NCI-H2227 treated with DMSO at 0.1 percent for 48 hours (cell line): ENCODE measurements at places on chromosomes 2 and 18.

DNA sequence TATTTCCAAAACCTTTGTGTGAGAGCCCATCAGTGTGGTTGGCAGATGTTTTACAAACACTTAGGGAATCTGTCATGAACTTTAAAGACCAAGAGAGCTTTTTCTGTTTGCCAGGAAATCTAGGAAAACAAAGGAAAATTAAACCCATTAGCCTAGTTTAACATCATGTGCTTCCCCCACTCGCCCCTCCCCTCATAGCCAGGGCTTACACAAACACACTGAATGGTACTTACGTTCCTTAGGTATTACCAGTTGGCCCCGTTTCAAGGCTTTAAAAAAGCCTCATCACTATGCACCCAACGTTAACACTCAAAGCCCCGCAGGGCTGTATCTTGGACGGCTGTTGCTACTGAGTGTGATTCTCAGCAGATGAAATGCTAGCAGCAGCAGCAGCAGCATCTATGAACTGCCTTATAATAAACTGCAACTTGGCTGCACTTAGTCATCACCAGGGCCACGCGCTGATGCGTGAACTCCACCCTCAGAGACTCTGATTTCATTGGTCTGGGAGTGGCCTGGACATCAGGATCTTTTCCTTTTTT is 20.1 kb upstream of the TTC39C start:
- peak; percentile 83 for DNase-seq

DNA sequence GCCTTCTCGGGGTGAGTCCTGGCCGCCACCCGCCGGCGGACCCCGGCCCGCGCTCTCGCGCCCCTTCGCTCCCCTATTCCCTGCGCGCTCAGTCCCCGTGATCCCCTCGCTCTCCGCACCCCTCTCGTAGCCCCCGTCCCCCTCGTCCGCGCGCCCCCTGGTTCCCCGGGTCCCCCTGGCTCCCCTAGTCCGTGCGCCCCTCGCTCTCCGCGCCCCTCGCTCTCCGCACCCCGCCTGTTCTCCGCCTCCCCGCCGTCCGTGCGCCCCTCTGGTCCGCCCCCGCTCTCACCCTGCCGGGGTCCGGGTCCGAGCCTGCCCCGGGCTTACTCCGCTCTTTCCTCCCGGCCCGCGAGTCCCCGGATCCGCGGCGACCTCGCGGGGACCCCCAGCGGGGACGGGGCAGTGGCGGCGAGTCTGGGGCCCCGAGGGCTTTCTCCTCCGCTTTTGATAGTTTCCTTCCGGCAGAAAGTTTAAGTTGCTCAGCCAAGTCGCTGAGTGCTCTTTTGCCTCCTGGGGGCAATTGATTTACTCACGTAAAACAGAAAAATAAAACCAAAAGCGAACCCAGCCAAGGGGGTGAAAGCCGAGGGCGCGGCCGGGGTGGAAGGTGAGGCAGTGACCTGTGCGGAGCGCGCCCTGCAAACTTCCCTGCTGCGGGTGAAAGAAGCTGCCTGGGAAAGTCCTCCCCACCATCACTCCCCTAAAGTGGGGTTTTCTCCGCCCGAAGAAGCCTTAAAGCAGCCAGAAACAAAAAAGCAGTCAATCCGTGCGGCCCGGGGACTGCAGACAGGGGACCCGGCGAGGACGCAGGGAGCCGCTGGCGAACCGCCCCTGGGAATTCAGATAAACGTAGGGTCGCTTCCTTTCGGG is 568 bp downstream of the RAB31 start:
- no peak for DNase-seq

GRCh38 chr18:57434536-57435494 is at the start of gene ONECUT2:
ONECUT2 (plus strand) TSS chr18:57435374; CDS start chr18:57435717, 343 bp downstream.
- peak; percentile 94 for DNase-seq

- DNase-seq, result no peak
These were observed 124.6 kb upstream of the CD302 start for GRCh38 chr2:159922563-159922962.

- no peak for DNase-seq
These were observed 31.6 kb downstream of the EPB41L3 start for GRCh38 chr18:5512176-5512575.

DNA sequence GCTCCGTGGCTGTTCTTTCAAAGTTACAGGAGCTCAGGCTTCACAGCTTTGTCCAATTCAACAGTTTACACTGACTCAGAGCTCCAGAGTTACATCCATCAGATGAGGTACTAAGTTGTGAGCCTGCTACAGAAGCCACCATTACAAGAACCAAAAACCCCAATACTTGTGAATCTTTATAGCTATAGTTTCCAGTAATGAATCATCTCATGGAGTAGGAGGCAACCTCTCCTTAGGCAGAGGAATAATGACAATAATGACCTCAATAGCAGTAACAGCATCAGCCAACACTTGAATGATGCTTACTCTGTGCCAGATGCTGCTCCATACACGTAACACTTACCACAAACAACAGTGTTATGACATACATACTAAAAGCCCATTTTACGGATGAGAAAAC is 3.6 kb downstream of the ZC3H8 start:
- no peak for DNase-seq

DNA sequence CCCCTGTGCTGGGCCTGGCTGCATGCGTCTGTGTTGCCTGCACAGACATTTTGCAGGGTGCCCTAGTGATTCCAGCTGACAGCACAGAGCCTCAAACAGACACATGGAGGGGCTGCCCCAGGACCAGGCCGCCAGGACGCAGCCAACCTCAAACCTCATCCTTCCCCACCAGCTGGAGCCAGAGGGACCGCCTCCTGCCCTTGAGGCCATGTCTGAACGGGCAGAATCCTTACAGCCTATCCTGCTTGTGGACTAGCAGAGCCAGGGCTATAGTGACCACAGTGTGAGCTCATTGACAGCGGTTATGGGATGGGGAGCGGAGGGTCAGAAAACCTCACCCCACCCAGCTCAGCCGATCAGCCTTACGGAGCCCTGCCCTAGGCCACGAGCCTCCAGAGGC is 22.4 kb downstream of the ODC1 start:
- no peak for DNase-seq

GRCh38 chr2:98487806-98488189 is 43.1 kb downstream of the INPP4A start:
- no peak for DNase-seq

- DNase-seq, result no peak
These were observed 31.2 kb upstream of the MAL start for GRCh38 chr2:94994063-94994913.

DNA sequence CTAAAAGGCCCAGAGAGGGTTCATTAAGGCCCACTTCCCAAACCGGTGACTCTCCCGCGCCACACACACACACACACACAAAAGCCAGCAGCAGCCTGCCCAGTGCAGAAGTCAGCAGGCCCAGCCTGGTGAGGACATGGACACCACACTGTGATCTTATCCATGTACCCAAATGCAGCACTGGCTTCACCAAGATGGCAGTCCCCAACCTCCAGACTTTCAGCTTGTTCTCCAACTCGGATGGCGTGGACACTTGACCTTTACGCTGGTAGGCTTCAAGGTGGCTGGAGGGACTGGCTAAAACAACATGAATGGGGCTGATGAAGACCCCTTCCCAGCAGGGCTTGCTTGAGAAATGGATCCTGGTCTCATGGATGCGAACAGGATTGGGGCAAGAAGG is 50.4 kb downstream of the TNS1 start:
- DNase-seq, result no peak

DNA sequence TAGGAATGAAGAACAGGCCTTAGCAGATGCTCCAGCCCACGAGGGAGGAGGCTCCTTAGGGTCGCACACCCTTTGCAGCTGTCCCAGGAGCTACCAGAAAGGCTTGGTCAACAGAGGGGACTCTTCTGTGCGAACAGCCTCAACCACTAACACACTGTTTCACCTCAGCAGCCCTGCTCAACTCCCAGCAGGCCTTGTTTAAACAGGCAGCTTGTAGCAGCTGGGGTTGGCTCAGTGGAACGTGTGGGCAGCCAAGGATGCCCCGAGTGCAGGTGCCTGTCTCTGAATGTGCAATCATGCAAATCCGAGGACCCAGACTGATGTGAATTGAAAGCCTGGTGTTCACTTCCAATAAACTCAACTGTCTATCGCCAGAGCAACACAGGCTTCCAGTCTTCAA is 88.7 kb upstream of the CXCR4 start:
- DNase-seq, result no peak

DNA sequence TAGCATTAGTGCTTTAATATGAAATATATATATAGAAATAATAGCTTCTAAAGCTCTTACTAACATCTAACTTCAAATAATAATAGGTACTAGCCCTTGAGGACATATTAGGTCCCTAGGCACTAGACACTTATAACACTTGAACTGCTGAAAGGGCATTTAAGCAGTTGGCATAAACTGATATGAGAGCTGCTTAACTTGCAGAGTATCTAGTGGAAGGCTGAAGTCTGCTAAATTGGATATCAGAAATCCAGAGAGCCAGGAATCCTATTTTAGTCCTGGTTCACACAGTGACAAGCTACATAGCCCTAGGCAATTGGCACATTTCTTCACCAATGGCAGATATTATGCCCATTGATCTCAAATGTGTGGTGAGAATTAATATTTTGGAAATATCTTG is 326.9 kb upstream of the UBE2E3 start:
- no peak for DNase-seq

- DNase-seq, result no peak
These were observed 60.4 kb downstream of the RHOB start for GRCh38 chr2:20507166-20507692.

- no peak for DNase-seq
These were observed 927.6 kb upstream of the FANCL start for GRCh38 chr2:59168766-59169165.

DNA sequence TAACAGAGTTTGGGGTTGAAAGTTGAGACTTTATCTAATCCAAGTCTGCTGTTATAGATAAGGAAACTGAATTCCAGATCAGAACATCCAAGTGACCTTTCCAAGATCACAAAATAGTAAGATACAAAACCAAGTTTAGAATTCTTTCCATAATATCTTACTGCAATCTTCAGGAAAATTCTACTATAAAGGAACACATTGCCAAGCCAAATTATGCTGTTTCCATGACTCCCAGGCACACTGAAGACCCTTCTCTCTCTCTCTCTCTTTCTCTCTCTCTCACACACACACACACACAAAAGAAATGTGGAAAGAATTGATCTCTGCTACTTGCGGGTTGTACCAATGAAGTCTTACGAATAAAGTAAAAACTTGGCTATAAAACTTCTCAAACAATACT is 398.4 kb downstream of the METTL4 start:
- no peak for DNase-seq

GRCh38 chr2:99473518-99474083 is 16.2 kb downstream of the REV1 start:
- DNase-seq, result peak; percentile 11

DNA sequence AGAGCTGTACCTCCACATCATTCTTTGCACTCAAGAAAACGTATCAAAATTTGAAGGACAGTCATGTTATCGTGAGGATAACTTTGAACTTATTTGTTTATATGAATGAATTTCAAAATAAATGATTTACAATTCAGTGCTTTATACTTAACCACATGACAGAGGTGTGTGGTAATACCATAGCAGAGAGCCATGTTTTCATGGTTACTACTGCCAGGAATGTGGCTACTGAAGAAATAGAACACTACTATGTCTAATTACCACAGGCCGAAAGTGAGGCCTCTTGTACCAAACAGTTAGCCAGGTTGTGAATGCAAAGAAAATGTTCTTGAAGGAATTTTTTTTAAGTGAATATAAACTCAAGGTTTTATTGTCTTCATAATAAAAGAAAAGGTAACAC is 49.2 kb downstream of the AAK1 start:
- DNase-seq, result no peak

GRCh38 chr18:669077-669476 is 11.6 kb downstream of the TYMS start:
- no peak for DNase-seq

GRCh38 chr2:29061616-29062015 is 12.7 kb downstream of the PCARE start:
- DNase-seq, result no peak

DNA sequence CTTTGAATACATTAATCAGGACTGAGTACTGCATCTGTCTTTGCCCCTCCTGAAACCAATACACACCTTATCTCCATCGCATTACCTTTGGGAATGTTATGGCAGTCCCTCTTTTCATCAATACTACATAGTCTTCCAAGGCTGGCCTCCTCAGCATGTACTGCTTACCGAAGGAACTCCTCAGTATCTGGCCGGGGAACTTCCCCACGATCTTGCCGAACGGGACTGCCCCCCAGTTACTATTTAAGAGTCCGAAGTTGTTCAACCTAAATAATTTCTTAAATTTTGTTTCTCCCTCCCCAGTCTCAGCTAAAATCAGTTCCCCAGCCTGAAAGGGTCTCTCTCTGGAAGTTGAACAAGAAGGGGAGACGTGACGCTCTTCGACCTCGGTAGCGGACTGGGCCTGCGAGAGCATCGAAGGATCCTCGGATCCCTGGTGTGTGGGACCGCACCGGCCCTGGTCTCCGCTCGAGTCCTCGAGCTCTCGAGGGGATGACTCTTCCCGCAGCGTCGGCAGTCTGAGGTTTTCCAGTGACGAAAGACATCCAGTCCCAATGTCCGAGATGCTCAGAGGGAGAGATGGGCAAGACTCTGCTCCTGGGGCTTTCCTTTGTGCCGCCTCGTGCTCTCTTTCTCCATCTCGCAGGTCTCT is 489 bp downstream of the TRMT61B start:
- no peak for DNase-seq

DNA sequence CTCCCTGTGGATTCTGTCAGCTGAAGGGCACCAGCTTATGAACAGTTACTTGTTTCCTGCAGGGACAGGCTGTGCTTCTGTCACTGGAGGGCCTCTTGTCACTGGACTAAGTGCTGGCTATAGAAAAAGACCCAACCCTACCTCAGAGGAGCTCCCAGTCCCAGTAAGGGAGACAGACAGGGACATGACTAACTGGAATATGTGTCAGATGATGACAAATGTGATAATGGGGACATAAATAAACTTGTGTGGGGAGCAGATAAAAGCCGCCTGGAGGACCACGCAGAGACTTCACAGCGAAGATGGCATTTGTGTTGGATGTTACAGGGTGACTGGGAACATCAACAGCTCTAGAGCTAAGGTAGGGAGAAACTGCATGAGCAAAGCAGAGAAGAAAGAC is 95.0 kb downstream of the MAPRE2 start:
- DNase-seq, result no peak

GRCh38 chr18:35707247-35707646 is 125.7 kb downstream of the GALNT1 start:
- no peak for DNase-seq
